A549 treated with CpdA at 1 μM for 4 hours (cell line): ENCODE measurements at places on chromosomes 12 and 14. TPM values are rescaled to one million over a fixed set of nuclear protein-coding genes. Genes with fewer than 3 reads are reported as not detected.

KLHL33 gene
- total RNA-seq: 0.01 TPM in 1 of 5 replicates, not detected in the others

P2RX2 gene
- not detected in 5 replicates for total RNA-seq

CLEC1B gene
- not detected in 5 replicates for total RNA-seq

RNASE4 gene
- 5.4 to 9.5 TPM (median 7.2 TPM) in 5 replicates for total RNA-seq

ALX1 gene
- total RNA-seq: 5.6 to 6.5 TPM (median 5.8 TPM) in 5 replicates

CCDC184 gene
- 2.5 to 3.6 TPM (median 3.2 TPM) in 5 replicates for total RNA-seq

PAPLN gene
- 8.4 to 12.8 TPM (median 10.1 TPM) in 5 replicates for total RNA-seq
